Stimulated activated CD4-positive, alpha-beta T cell treated with anti-CD3 and anti-CD28 coated beads, TNF-alpha, amount 100 ng/mL, for 48 hours (primary cell): ENCODE measurements at places on chromosomes 2 and 18.

DNA sequence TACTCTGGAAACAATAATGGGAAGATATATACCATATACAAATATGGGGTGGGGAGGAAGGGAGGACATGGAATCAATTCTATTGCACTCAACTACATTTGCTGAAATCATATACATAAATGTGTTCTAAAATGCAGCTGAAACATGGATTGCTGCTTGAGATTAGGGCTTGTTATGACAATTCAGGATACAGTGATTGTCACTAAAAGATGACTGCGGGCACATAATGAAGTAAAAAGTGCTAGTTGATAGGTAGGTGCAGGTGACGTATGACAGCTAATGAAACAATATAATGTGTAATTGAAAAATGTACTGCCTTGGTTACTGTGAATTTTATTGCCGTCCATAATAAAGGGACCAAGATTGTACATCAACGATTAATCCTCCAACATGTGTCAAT is 1062.1 kb upstream of the FANCL start:
- no peak for DNase-seq

GRCh38 chr2:85106489-85107180 is 26.6 kb upstream of the TCF7L1 start:
- no peak for DNase-seq

DNA sequence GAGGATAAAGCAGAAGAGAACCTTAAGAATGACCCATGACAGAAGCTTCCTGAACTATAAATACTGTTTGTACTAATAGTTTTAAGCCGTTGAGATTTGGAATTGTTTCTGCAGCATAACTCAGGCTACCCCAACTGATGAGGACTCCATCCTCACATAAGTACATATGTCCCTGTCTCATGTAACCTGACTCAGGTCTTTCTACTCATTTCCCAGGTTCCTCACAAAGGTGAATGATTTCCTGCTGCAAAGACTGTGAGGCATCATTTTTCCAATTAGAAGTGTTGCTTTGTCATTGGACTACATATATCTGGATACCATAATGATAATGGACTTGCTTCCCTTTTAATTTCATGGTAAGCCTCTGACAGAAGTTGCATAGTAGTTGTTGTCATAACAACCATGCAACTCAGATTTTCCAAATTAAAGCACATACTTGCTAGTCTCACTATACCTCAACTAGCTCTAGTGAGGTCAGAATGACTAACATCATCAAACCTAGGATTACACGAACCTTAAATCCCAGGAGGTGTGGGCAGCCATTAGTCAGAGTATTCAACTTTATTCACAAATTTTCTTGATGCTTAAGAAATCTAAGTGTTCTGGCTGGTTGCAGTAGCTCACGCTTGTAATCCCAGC is 38.0 kb upstream of the NEDD4L start:
- DNase-seq, result no peak

- DNase-seq, result no peak
Measured at GRCh38 chr18:48064978-48065600, 134.6 kb upstream of the SMAD2 start.

DNA sequence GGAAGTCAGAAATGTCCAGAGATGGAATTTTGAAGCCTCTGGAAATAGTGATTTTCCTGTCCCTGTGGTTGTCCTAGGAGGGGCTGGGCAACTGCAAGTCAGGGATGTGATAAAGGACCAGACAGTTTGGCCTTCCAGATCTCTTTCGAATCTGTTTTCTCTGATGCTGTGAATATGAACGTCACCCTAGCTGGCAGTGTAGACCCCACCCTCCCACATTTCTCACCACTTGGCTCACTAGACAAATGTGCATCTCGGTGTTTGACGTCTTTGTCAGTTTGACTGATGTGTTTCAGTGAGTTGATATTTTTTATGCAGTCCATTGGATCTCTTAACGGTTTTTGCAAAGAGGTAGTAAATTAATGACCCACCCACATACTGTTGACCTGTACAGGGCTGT is 301.2 kb downstream of the TNS1 start:
- DNase-seq, result no peak

GRCh38 chr2:46748735-46749531 is 166.7 kb downstream of the MCFD2 start:
- no peak for DNase-seq

- DNase-seq, result no peak
Measured at GRCh38 chr2:99028558-99028957, 92.5 kb upstream of the CRACDL start.

- no peak for DNase-seq
Measured at GRCh38 chr2:31031132-31031706, 107.0 kb downstream of the GALNT14 start.

GRCh38 chr2:163692611-163693482 is 43.0 kb downstream of the FIGN start:
- DNase-seq, result no peak

- DNase-seq, result no peak
Measured at GRCh38 chr2:41771710-41772109, 276.1 kb upstream of the PKDCC start.

DNA sequence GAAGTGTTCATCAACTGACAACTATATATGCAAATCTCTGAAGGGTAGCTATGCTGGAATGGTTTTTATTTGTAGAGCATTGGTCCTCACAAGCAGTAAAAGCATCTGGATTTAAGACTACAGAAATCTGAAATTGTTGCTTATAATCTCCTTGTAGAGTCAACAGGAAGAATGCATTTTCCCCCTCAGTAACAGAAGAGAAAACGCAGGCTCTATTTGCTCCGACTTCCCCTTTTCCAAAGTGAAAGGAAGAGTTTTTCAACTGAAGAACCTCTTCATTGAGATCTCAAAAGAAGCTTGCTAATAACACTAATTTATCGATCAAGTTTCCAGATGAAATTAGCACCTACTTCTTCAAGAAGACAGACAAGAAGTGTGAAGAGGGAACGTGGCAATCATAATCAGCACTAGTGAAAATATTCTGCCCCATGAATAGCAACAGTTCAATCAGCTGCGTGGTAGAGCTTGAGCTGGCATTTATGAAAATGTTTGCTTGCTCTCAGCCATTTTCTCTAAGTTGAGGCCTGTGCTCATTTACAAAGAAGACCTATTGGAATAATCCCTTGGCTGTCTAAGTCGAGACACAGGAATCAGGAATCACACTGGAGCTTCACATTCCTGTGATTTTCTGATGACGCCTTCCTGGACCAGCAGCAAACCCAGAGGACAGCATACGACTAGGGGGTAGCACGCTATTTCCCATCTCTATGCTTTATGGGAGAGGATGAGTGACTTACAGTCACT is 43.7 kb downstream of the TGIF1 start:
- DNase-seq, result no peak

GRCh38 chr2:147511491-147511948 is 333.3 kb upstream of the ACVR2A start:
- DNase-seq, result no peak

- no peak for DNase-seq
Measured at GRCh38 chr2:156457523-156458517, 21.6 kb downstream of the GPD2 start.

- DNase-seq, result no peak
Measured at GRCh38 chr2:196200557-196200956, 29.2 kb upstream of the STK17B start.

GRCh38 chr2:130374587-130375290 is 18.9 kb downstream of the PTPN18 start:
- DNase-seq, result no peak

- DNase-seq, result no peak
Measured at GRCh38 chr2:235206399-235206798, 254.6 kb downstream of the SH3BP4 start.

GRCh38 chr2:111710613-111711012 is 173.4 kb downstream of the ANAPC1 start:
- no peak for DNase-seq

GRCh38 chr2:16197504-16198147 is 257.3 kb downstream of the MYCN start:
- DNase-seq, result no peak

DNA sequence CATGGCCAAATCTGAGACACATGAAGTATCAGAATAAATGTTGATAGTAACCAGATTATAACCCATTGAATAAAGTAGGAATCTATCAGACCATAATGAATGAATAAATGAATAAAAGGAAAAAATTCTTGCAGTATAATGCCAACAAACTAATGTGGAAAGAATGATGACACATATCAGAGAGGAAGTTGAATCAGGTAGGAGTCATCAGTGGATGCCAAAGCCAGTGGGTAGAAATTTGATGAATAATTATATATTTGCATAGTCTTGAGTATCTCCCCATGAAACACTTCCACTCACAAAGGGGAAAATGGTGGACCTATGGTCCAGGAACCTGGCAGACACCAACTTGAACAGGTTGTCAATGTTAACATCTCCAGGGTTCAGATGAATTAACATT is 68.6 kb downstream of the GALNT3 start:
- DNase-seq, result no peak

DNA sequence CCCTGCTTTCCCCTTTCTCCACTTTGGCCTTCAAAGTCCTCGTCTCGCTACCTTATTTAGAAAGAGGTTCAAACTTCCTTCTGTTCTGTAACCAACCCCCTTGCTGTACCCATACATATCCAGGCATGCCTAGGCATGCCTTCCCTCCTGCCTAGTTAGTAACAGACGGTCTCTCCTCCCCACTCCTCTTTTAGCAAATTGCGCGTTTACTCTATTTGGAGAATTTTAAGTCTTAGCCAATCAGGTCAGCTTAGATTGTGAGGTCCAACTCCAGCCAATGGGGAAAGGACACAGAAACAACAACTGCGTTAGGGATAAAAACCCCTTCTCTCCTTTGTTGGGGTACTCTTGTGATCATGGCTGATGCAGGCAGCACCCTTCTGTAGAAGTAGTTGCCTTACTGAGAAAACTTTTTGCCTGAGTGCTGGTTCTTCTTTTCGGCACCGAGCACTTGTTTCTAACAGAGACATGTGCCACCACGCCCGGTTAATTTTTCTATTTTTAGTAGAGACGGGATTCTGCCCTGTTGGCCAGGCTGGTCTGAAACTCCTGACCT is 85.9 kb upstream of the FOXI3 start:
- DNase-seq, result no peak

DNA sequence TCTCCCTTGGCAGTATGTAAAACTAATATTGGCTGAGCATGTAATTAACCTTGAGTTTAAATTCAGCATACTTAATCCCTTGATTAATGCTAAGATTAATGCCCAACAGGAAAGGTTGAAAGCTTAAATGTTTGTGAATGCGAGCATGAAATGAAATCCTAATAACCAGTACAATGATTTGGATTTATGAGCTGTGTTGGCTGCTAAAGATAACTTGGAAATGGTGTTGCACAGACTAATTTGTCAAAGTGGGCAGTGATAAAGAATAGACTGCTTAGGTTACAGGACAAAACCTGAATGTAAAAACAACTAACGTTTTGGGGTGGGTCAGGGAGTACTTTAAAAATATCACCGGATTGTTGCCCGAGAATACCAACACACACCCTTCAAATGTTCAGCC is 70.6 kb downstream of the MGAT5 start:
- no peak for DNase-seq

- no peak for DNase-seq
Measured at GRCh38 chr2:179442206-179442605, 177.6 kb upstream of the SESTD1 start.

DNA sequence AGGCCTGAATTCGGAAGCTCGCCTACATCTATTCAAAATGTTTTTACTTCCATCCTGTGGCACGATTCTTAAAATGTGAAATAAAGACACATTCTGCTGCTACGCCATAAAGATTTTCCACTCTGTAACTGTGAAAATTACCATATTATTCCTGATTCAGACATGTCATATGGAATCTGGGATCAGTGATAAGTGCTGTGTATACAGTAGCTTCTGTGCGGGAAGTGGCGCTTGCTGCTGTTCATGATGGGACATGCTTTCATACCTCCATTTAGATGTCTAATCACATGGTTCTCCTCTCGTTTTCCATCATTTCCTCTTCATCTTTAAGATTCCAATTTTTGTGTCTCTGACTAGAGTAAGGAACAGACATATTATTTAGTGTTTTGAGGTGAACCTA is 163.2 kb downstream of the TMEM182 start:
- no peak for DNase-seq

DNA sequence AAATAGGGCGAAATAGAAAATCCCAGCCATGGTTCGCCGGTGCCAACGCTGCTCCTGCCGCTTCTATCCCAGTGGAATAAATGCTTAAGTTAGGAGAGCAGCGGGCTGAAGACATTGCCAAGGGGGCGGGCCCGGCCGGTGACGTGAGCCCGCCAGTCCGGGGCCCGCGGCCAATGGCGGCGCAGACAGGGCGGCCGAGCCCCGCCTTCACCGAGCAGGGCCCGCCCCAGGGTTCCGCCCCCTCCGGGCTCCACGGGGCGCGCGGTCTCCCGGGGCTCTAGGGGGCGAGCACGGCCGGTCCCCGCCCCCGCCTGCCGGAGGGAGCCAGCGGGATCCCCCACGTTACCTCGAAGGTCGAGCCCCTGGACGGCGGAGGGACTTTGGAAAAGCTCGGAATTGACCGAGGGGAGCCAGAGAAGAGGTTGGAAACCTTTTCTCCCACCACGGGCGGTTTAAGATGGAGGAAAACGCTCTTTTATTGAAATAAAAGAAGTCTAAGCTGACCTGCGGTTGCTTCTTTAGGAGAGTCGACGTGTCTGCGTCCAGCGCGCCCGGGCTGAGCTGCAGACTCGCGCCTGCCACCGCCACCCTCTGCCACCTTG is at the start of gene EPHA4:
Gene EPHA4 (minus strand): TSS at position 86 of the 602 bp plus-strand sequence. CDS start 56 bp downstream, at position 30.
- peak; percentile 58 for DNase-seq
